ENCODE measurements at places on chromosomes 7 and 10. TPM values are rescaled to one million over a fixed set of nuclear protein-coding genes. Genes with fewer than 3 reads are reported as not detected.

Gene NUTM2B
- polyA plus RNA-seq: 7.5 TPM

Gene ZMIZ2
- 137 TPM for polyA plus RNA-seq

Gene ZNF22
- 46.9 TPM for polyA plus RNA-seq

Gene LIPK
- not detected for polyA plus RNA-seq

Gene TEX47
- polyA plus RNA-seq: not detected

Gene BTBD16
- 1.8 TPM for polyA plus RNA-seq

Gene SPDYE11
- 1.6 TPM for polyA plus RNA-seq

Gene CLEC5A
- polyA plus RNA-seq: 0.05 TPM

Gene SYNPO2L
- 1.5 TPM for polyA plus RNA-seq

Gene TEX36
- not detected for polyA plus RNA-seq

Gene IFIT1
- 21.9 TPM for polyA plus RNA-seq

Gene PAPOLB
- polyA plus RNA-seq: 0.16 TPM

Gene GIMAP7
- 9.9 TPM for polyA plus RNA-seq

Gene RBP4
- 8.6 TPM for polyA plus RNA-seq

Gene ODAD2
- polyA plus RNA-seq: 3.9 TPM

Gene GPR26
- 6.9 TPM for polyA plus RNA-seq

Gene UPF2
- polyA plus RNA-seq: 20.0 TPM

Gene VWDE
- polyA plus RNA-seq: 1.5 TPM

Gene DNTT
- 0.08 TPM for polyA plus RNA-seq

Gene PAOX
- 11.5 TPM for polyA plus RNA-seq

Gene IL6
- polyA plus RNA-seq: 0.41 TPM

Gene BEND7
- 28.2 TPM for polyA plus RNA-seq

Gene GNGT1
- not detected for polyA plus RNA-seq

Gene HELLS
- 13.1 TPM for polyA plus RNA-seq

Gene MKX
- 2.3 TPM for polyA plus RNA-seq

Gene RPEL1
- not detected for polyA plus RNA-seq

Gene DKK1
- 8.6 TPM for polyA plus RNA-seq

Gene TMEM176A
- polyA plus RNA-seq: 17.1 TPM

Gene VSTM2A
- polyA plus RNA-seq: 123 TPM

Gene ACHE
- polyA plus RNA-seq: 96.8 TPM

Gene RP9
- 24.6 TPM for polyA plus RNA-seq

Gene IFIT1B
- not detected for polyA plus RNA-seq

Gene LLCFC1
- 0.38 TPM for polyA plus RNA-seq

Gene TMEM248
- polyA plus RNA-seq: 68.2 TPM

Gene AGBL3
- polyA plus RNA-seq: 8.3 TPM

Gene POLR2J2
- polyA plus RNA-seq: 2.2 TPM

Gene ECHDC3
- polyA plus RNA-seq: 3.1 TPM

Gene PILRA
- 6.6 TPM for polyA plus RNA-seq

Gene ZPBP
- 0.45 TPM for polyA plus RNA-seq

Gene STK31
- 0.93 TPM for polyA plus RNA-seq

Gene ENTPD7
- polyA plus RNA-seq: 7.2 TPM

Gene ANXA8
- not detected for polyA plus RNA-seq

Gene NPFFR1
- polyA plus RNA-seq: 1.5 TPM

Gene SLC16A9
- polyA plus RNA-seq: 35.4 TPM

Gene GRM3
- polyA plus RNA-seq: 27.2 TPM

Gene NRAP
- polyA plus RNA-seq: 0.08 TPM

Gene DPYSL4
- 97.6 TPM for polyA plus RNA-seq

Gene DLD
- polyA plus RNA-seq: 84.9 TPM

Gene RSPH10B2
- polyA plus RNA-seq: 4.6 TPM

Gene PNLIPRP2
- 0.18 TPM for polyA plus RNA-seq
